SJSA1 (cell line): ENCODE measurements at places on chromosomes 2 and 18.

DNA sequence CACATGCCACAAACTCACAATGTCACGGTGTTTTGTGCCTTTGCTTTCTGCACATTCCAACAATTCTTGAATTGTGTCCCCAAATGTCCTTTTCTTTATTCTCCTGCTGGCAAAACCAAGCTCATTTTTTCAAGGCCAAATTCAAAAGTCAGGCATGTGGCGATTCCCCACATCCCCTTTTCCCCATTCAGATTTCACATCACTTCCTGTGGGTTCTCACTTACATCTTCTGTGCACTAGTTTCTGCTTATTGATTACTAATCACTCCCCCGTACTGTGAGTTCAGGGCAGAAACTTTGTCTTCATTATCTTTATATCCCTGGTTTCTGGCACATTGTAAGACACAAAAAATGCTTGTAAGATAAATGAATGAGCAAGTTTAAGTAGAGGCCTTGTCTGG, 69.2 kb downstream of the AP1S3 start:
- no peak for DNase-seq

DNA sequence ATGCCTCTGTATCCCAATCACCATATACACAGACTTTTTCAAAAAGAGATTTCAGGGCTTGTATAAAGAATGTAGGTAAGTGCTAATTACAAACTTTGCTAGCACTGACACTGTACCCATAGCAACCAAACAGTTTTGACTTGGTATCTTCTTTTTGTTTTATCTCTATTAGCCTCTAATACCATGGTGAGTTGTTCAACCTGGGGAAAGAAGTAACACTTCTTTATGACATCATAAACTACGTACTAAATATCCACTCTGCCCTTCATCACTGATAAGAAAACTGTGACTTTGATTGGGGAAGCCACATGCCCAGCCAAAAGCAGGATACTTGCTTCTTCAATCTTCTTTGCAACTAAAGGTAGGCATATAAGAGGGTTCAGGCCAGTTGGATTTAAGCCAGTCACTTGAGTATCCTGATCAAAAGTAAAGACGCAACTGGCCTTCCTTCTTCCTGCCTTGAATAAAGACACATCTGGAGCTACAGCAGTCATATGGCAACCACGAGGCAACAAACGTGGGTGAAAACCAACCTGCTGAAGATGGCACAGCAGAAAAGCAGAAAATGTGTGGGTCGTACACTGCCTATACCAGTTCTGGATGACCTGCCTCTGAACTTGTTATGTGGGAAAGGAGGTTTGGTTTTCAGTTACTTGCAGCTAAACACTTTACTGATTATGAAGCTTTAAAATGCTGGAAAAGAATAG, 16.4 kb downstream of the THADA start:
- DNase-seq = no peak

DNA sequence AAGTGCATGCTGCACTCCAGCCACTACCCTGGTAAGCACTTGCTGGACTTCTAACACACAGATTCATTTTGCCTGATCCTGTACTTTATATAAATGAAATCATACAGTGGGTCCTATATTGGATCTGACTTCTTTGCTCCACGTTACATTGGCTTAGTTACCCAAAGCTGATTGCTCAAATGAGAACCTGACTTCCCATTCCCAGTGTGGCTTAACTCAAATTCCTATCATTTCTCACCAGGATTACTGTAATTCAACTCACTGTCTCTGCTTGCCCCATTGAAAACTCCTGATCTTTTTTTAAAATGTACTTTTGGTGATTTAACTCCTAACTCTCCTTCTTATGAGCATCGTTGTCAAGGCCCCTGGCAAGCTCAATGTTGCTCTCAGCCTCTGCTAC, 1.4 kb downstream of the RSAD2 start:
- DNase-seq = no peak

DNA sequence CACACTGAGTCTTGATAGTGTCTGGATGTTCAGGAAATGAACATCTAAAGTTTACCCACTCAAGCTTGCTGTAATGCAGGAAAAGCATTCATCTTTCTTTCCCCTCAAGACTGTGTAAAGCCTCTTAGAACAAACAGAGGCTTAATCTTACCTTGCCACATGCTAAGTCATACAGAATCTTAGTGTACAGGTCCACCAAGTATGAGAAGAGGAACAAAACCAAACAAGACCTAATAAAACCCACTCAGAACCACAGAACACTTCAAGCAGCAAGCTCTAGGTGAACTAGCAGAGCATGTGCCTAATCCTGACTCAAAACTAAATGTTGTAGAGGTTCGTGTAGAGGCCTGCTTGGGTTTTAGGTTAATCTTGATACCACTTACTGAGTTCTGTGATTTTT, 97.6 kb downstream of the SPTBN1 start:
- no peak for DNase-seq

DNA sequence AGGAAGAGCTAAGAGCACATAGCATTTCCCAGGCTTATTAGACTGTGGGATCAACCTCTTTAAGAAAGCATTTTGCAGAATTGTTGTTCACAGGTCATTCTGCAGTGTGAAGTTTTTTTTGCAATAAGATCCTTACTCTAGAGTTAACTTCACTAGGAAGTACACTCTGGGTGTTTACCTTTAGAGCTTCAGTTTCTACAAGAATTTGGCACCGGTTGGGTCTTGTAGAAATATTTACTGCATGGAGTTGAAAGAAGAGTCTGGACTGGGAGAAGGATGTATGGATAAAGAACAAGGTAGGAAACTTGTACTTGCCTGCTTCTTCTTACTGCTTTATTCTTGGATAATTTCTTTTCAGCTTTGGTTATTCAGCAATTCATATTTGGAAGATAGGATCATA, 944.9 kb upstream of the GYPC start:
- DNase-seq = no peak

- no peak for DNase-seq
Measured at GRCh38 chr2:188811522-188811921, 162.7 kb upstream of the COL3A1 start.

DNA sequence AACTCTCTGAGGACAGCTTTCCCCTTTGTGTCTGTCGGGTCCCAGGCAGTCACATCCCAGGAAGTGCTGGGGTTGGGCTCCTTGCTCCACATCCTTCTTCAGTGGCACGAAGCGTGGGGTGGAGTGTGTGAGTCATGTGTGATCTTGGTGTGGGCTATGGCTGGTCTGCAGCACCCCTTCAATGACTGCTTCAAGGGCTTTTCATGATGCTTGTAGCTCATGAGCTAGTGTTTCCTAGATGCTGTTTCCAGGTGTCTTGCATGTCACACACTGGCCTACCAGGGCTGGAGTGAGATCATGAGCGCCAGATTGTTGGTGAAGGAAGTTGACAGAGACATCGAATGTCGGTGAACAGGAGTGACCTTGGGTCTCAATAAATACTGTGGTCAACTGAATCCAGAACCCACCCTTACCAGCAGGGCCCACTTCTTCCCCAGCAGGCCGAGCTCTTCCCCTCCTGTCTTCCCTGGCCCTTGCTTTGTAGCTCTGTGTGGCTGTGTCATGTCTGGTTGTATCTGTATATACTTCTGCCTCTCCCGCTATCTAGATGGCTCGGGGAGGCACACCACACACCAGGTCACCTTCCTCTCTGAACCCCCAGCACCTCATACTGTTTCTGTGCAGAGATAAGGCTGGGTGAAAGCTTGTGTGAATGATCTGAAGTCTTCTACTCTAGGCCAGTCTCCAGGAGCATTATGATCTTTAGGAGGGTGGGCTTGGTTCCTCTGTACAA, 3.8 kb downstream of the C2orf92 start:
- DNase-seq = no peak

- DNase-seq = no peak
Measured at GRCh38 chr2:158501301-158501700, 44.5 kb downstream of the PKP4 start.

- no peak for DNase-seq
Measured at GRCh38 chr2:69090820-69091219, 77.8 kb downstream of the ANTXR1 start.

GRCh38 chr2:145799595-145800108, 1279.7 kb upstream of the ZEB2 start:
- no peak for DNase-seq

- DNase-seq = no peak
Measured at GRCh38 chr2:47644351-47644750, 138.6 kb upstream of the MSH6 start.

DNA sequence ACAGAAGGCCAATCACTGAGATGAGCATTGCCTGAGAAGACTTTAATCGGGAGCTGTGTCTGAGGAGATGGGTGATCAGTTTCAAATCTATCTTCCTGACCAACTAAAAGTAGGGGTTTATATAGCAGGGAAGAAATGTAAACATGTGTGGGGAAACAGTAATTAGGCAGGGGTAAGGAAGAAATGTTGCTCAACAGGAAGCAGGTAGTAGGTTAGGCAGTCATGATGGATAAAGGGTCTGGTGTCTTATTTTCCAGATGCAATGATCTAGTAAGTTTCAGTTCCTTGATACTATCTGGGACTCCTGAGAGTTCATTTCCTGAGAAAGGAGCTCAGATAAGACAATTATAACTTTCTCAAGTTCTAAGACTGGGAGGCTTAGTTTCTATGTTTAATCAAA, 33.8 kb upstream of the DNAJC10 start:
- DNase-seq = no peak

DNA sequence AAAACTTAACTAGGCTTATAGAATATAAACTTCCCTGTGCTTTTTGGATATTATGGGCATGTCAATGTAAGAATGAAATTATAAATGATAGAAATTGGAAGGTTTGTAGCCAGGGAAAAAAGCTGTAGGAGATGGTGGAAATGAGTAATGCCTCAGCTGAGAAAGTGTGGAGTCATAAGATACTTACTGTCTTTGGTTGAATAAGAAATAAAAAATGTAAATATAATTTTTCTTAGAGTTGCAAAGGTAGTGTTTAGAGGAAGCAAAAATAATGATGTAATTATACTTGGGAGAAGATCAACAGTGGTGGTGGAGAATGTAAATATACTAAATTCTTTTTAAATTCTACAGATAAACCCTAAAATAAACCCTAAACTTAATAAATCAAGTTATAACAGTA, 26.2 kb upstream of the RND3 start:
- no peak for DNase-seq

GRCh38 chr2:147294825-147295392, 549.9 kb upstream of the ACVR2A start:
- DNase-seq = no peak

DNA sequence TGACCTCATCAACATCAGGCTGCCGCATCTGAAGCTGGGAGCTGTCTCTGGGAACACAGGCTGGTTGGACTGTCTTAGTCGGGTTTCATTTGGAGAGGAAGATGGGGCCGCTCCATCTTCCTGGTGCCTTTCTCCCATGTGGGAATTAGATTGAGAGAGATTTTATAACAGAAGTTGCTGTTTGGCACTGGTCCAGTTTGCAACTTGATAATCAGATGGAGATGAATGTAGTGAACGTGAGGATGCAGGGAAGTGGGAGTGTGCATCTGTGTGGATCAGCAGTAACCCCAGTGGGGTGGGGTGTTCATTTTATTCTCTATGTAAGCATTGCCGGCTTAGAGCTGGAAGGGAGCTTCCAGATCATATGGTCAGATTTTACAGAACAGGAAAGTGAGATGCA, 250.9 kb downstream of the DCDC2C start:
- DNase-seq = no peak

- DNase-seq = no peak
Measured at GRCh38 chr2:85823951-85824350, 64.8 kb downstream of the ST3GAL5 start.

DNA sequence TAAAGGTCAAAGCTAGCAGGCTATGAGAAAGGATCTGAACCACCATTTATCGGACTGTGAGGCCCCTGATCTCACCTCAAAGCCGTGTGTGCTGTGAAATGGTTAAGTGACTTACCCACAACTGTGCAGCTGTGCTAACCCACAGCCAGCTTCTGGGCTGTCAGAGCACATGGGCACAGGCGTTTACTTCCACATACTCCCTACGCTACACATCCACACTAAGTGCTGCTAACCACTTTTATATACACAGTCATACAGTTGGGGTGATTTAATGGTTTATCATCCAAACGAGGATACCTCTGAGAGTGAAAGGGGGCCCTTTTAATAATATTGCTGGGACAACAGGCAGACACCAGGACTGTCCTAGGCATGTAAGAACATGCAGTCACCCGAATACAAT, 37.3 kb downstream of the CYRIA start:
- no peak for DNase-seq
